Pancreas (tissue), 10 donors: ENCODE measurements at places on chromosomes 11 and 22.

GRCh38 chr11:61067782-61068446 is 34.4 kb upstream of the CD5 start:
- no peaks in the 10 kb centered on the region for H3K4me1 ChIP-seq
- no peak overlapping the region for H3K4me3 ChIP-seq
- H3K27me3 ChIP-seq, result no peaks in the 10 kb centered on the region
- H3K36me3 ChIP-seq, result no peaks in the 10 kb centered on the region

GRCh38 chr11:56905936-56906335 is 82.8 kb upstream of the OR5AK2 start:
- no peak overlapping the region for H3K27ac ChIP-seq
- H3K4me3 ChIP-seq, result no peak overlapping the region
- no peaks in the 10 kb centered on the region for H3K36me3 ChIP-seq
- H3K4me1 ChIP-seq, result no peaks in the 10 kb centered on the region

DNA sequence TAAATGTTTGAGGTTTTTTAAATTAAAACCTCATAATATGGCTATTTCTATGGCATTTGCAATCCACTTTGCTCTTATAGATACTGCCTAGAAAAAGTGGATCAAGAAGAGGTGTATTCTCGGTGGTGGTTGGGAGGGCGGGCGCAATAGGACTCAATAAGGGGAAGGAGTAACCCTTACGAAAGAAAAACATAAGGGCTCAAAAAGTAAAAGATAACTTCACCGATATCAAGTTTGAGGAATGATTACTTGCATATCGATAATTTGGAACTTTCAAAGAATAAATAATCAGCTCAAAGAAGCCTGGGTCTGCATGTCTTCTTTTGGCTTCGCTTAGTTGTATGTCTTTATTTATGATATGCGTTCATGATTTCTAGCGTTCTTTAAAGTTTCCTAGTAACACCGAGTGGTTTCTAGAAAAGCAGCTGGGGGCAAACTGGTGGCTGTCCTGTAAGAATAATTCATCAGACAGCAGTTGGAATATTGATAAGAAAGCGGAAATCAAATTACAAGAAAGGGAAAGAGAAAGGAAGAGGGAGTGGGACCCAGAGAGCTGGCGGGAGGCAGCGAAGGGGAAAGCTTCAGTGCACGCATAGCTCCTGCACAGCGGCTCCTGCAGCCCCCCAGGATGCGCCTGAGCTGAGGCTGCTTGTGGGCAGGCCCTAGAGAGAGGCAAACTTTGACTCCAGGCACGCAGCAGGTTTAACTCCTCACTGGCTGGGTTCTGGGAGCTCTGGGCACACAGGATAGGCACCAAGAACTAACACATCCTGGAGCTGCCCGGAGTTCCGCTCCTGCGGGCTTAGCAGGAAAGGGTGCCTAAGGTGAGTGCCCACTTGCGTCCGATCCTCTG is 9.1 kb upstream of the FLI1 start:
- H3K36me3 ChIP-seq, result no peaks in the 10 kb centered on the region
- no peaks in the 10 kb centered on the region for H3K4me1 ChIP-seq
- no peak for DNase-seq

- H3K4me3 ChIP-seq, result no peak overlapping the region
- no peaks in the 10 kb centered on the region for H3K4me1 ChIP-seq
- no peaks in the 10 kb centered on the region for H3K27me3 ChIP-seq
- no peak overlapping the region for H3K27ac ChIP-seq
These were observed 339.4 kb downstream of the MN1 start for GRCh38 chr22:27462190-27462589.

- no peak for DNase-seq
- H3K27ac ChIP-seq, result no peak overlapping the region
- H3K4me1 ChIP-seq, result no peaks in the 10 kb centered on the region
- H3K27me3 ChIP-seq, result no peaks in the 10 kb centered on the region
These were observed 315.8 kb upstream of the LRRC4C start for GRCh38 chr11:41775296-41775695.

DNA sequence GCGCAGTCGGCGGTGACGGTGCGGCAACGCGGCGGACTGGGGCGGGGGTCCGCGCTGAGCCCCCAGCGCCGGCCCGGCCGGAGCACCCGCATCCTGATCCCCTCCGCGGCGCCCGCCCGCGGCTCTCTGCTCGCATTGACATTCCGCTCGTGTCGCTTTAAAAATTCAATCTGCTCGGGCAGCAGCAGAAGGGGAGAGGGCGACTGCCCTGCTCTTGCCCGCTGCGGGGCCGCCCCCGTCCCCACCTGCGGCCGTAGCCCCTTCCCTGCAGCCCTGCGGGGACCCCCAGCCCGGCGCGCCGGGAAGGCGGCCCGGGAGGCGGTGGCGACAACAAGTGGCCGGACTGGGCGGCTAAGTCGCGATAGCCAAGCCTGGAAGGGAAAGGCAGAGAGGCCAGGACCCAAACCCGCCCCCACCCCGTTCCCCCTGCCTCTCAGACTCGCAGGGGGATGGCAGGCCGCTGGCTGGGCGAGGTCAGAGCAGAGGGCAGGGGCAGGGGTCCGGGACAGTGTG is 1.1 kb downstream of the CABP7 start:
- no peaks in the 10 kb centered on the region for H3K36me3 ChIP-seq
- H3K27ac ChIP-seq, result no peak overlapping the region
- peaks cover 5% of the 10 kb centered on the region for H3K27me3 ChIP-seq
- peaks cover 6% of the 10 kb centered on the region for H3K4me1 ChIP-seq

GRCh38 chr11:35812828-35813227 is 131.0 kb upstream of the LDLRAD3 start:
- peak overlapping the region; percentile 28 for H3K27ac ChIP-seq
- no peaks in the 10 kb centered on the region for H3K36me3 ChIP-seq
- DNase-seq, result peak; percentile 46
- no peaks in the 10 kb centered on the region for H3K27me3 ChIP-seq
- H3K4me1 ChIP-seq, result peaks cover 39% of the 10 kb centered on the region

GRCh38 chr11:67351275-67352005 is 1.9 kb downstream of the POLD4 start:
- no peak overlapping the region for H3K27ac ChIP-seq
- H3K4me3 ChIP-seq, result no peak overlapping the region
- no peaks in the 10 kb centered on the region for H3K36me3 ChIP-seq
- DNase-seq, result peak; percentile 71

DNA sequence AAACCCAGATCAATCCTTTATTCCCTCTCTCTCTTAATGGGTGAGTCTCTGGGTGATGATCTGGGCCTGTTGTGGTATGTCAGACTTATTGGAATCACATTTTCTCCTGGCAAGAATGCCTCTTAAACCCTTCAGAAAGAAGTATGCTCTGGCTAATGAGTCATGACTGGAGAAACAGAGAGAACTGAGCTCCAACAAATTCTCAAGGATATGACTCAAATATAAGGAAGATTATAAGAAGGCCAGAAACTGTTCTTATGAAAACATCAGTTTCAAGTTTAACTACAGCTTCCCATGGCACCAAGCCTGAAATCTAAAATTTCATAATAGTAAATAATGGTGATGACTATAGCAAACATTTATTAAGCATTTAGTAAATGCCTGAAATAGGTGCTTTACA is 83.9 kb downstream of the OR5AK2 start:
- no peak overlapping the region for H3K27ac ChIP-seq
- H3K27me3 ChIP-seq, result no peaks in the 10 kb centered on the region
- DNase-seq, result no peak

DNA sequence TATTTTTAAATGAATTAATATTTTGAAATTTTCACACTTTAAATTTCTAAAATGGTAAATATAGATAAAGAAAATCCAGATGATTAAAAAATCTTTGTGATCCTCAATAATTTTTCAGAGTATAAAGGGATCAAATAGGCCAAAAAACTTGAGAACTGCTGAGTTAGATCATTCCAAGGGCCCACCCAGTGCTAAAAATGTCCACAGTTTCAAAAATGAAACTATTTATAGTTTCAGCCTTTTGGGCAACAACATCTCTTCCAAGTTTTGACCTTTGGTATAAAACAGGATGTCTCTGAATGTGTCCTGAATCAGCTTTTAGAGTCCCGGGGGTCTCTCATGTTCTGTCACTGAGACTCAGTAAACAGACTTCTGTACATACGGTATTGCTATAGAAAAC is 20.9 kb upstream of the BAIAP2L2 start:
- no peak overlapping the region for H3K4me3 ChIP-seq
- no peaks in the 10 kb centered on the region for H3K4me1 ChIP-seq
- no peaks in the 10 kb centered on the region for H3K36me3 ChIP-seq
- H3K27ac ChIP-seq, result no peak overlapping the region
- H3K27me3 ChIP-seq, result no peaks in the 10 kb centered on the region

DNA sequence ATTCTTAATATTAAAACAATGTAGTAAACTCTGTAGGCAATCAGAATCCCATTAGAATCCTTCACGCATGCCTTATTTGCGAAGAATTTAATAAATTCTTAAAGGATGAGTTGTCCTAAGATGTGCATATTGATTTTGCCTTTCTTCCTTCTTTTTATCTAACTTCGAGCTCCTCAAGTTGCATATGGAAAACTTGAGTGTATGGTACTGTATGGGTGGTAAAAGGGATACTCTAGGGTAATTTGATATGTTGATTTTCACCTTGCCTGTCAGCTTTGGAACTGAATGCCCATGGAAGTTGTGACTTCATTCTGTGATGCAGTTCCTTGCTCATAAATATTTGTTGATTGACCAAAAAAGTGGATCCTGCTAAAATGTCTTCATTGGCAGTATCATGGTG is 193.8 kb downstream of the DDX10 start:
- H3K36me3 ChIP-seq, result no peaks in the 10 kb centered on the region
- no peak for DNase-seq
- H3K4me1 ChIP-seq, result no peaks in the 10 kb centered on the region
- no peaks in the 10 kb centered on the region for H3K27me3 ChIP-seq
- H3K27ac ChIP-seq, result no peak overlapping the region

DNA sequence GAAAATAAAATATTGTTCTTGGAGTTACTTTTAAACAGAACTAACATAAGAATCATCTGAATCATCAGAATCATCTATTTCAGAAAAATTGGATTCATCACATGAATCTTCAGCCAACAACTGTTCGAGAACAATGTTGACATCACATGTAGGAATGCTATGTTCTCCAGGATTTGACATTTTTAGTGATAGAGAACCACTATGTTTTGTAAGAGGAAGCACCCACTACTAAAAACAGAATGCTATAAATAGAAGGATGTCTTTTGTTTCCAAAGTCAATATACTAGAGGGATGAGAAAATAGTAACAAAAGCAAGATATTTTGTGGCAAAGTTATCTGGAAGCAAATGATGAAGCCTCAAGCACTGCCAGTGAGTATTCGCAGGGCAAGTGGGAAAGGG is 263.4 kb upstream of the DDI1 start:
- H3K27me3 ChIP-seq, result no peaks in the 10 kb centered on the region
- H3K27ac ChIP-seq, result no peak overlapping the region

DNA sequence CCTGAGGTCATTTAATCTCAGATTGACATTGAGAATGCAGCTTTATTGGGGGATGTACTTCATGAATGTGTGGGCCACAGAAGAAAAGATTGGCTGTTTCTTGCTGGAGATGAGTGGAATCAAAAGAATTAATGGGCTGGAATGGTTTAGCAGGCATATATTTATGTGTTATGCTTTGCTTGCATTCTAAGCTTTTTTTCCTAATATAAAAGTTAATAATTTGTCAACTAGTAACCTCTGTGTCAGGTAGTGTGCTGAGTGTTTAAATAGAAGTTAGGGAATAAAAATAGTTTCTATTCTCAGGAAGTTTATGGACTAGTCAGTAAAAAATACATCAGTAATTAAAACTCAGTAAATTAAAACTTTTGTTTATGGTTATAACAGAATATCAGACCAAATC is 67.4 kb upstream of the PRODH start:
- H3K36me3 ChIP-seq, result no peaks in the 10 kb centered on the region
- no peaks in the 10 kb centered on the region for H3K27me3 ChIP-seq
- no peak overlapping the region for H3K27ac ChIP-seq
- no peak overlapping the region for H3K4me3 ChIP-seq

GRCh38 chr11:28697920-28698827 is 590.0 kb downstream of the METTL15 start:
- no peak overlapping the region for H3K27ac ChIP-seq
- H3K4me1 ChIP-seq, result no peaks in the 10 kb centered on the region
- H3K27me3 ChIP-seq, result no peaks in the 10 kb centered on the region
- no peaks in the 10 kb centered on the region for H3K36me3 ChIP-seq
- H3K4me3 ChIP-seq, result no peak overlapping the region

GRCh38 chr11:115042002-115042401 is 363.7 kb downstream of the NXPE2 start:
- no peaks in the 10 kb centered on the region for H3K27me3 ChIP-seq
- DNase-seq, result no peak
- no peaks in the 10 kb centered on the region for H3K36me3 ChIP-seq
- H3K4me3 ChIP-seq, result no peak overlapping the region
- H3K4me1 ChIP-seq, result no peaks in the 10 kb centered on the region
- H3K27ac ChIP-seq, result no peak overlapping the region

DNA sequence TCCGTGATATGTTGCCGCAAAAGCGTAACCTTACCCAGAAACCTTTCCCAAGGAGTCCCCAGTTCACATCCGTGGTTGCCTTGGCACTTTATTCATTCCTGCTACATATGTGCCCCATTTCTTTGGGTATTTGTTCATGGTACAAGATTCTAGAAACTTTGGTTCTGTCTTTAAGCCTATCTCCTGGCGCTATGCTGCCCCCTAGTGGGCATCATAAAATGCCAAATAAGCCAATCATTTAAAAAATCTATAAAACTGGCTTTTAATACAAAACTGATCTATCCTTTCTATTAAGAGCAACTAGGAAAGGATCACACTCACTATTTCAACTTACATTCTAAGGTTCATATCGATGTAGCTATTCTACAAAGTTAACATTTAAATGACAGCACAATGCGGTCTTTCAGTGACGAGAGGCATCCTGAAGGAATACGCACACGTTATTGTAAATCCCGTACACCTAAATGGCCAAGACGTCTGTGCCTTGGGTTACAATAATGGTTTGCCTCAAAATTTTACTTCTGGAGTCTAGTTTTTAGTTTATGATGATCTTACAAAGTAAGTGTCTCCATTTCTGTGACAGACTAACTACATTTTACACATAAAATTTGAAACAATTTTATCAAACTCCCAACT is 16.2 kb downstream of the PIWIL3 start:
- H3K27ac ChIP-seq, result no peak overlapping the region
- H3K4me1 ChIP-seq, result no peaks in the 10 kb centered on the region
- H3K36me3 ChIP-seq, result no peaks in the 10 kb centered on the region
- H3K27me3 ChIP-seq, result no peaks in the 10 kb centered on the region
- peak; percentile 64 for DNase-seq

DNA sequence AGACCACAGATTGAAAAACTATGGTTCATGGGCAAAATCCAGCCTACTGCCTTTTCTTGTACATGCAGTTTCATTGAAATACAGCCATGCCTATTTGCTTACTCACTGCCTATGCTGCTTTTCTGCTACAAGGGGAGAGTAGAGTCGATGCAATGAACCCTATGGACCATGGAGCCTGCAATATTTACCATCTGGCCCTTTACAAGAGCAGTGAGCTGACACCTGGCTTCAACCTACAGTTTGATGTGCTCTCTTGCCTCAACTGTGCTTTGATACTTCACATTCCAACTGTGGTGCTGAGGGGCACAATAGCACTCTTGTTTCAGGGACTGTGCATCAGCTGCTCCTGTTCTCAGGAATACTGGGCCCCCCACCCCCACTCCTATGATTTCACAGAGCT is 239.5 kb upstream of the SORL1-AS1 start:
- H3K27me3 ChIP-seq, result no peaks in the 10 kb centered on the region
- no peaks in the 10 kb centered on the region for H3K4me1 ChIP-seq
- DNase-seq, result no peak
- no peaks in the 10 kb centered on the region for H3K36me3 ChIP-seq
- H3K27ac ChIP-seq, result no peak overlapping the region
